ENCODE measurements at places on chromosomes 11 and 22. TPM values are rescaled to one million over a fixed set of nuclear protein-coding genes. Genes with fewer than 3 reads are reported as not detected.

The C22orf23 gene
- total RNA-seq = 0.45 TPM

The RAB39A gene
- 2.3 TPM for total RNA-seq

The PIWIL4 gene
- total RNA-seq = 7.8 TPM

The ZFPL1 gene
- total RNA-seq = 32.9 TPM

The GNAZ gene
- total RNA-seq = 22.8 TPM

The WNT11 gene
- 11.6 TPM for total RNA-seq

The GSTT2 gene
- total RNA-seq = not detected

The ARHGEF17 gene
- 110 TPM for total RNA-seq

The MS4A12 gene
- total RNA-seq = not detected

The IRF7 gene
- total RNA-seq = 19.6 TPM

The BTBD18 gene
- not detected for total RNA-seq

The DBX1 gene
- total RNA-seq = not detected

The MMP26 gene
- not detected for total RNA-seq

The SAA4 gene
- not detected for total RNA-seq
